NCI-H2107 (cell line): ENCODE measurements at places on chromosomes 1 and 21.
A peak's percentile ranks its signal among the peaks of the same experiment; 100 is the strongest.

DNA sequence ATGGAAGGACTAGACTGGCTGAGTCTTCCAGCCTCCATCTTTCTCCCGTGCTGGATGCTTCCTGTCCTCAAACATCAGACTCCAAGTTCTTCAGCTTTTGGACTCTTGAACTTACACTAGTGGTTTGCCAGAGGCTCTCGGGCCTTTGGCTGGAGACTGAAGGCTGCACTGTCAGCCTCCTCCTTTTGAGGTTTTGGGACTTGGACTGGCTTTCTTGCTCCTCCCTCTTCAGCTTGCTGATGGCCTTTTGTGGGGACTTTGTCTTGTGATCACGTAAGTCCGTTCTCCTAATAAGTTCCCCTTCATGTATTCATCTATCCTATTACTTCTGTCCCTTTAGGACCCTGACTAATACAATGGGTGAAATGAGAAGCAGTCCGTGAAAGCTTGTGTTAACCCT is 196.4 kb downstream of the KAZN start:
- no peak for DNase-seq

DNA sequence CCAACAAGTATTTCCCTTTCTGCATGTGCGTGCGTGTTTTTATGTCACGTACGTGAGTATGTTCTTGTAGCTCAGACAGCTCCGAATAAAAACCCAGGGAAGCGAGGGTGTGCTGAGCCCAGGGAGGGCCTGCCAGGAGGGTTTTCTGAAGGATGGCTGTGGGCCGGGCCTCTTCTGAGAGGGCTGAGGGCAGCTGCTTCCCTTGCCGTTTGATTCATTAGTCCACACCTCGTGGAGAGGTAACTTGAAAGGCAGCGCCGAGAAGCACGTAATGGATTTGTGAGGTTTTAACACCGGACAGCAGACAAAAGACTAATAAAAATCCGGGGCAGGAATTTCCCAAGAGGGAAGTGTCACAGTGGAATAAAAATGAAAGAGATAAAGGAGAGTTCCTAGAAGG is 29.5 kb downstream of the CD247 start:
- DNase-seq, result peak; percentile 32

- no peak for DNase-seq
Observed at GRCh38 chr1:154940651-154941194, 4.2 kb upstream of the PMVK start.

- DNase-seq, result no peak
Observed at GRCh38 chr1:112083487-112083886, 94.0 kb upstream of the KCND3 start.

DNA sequence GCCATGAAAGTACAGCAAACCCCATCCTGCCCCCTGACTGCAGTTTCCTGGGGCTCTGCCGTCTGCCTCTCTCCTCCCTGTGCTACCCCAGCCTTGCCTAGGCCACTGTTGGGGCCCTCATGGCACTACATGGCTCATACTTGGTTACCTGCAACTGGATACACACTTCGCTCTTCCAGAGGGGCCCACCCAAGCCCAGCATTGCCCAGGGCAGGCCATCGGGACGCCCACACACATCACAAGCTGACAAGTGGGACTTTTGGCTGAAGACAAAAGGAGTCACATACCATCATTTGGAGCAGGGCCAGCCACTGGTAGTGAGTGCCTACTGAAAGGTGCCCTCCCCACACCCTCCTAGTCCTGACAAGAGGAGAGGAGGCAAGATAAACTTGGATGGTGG is 82.8 kb downstream of the CD247 start:
- no peak for DNase-seq

GRCh38 chr1:74317663-74318062 is 82.5 kb downstream of the TNNI3K start:
- no peak for DNase-seq

DNA sequence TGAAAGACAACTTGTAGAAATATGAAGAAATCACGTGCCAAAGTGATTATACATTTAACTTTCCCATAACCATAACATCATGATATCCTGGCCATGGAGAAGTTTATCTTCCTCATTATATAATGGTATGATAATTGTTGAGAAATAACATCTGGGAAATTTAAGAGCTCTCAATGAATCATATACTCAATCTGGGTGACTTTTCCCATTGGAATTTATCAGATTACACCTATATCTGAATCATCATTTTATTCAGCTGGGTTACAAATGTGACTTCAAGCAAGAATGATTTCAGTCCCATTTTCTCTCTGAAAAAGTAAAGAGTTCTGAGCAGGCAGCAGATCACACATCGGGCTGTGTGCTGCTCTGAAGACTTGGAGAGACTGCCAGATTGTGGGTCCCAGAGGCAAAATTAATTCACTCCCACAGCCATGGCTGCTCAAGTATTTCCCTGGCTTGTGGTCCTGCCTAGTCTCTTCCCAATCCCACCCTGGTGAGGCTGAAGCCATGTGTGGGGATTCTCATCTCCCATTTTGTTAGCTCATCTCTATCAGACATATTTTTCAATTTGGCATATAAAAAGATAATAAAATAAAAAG is 278.0 kb downstream of the MRPL39 start:
- no peak for DNase-seq

GRCh38 chr1:12140016-12140415 is 26.8 kb upstream of the TNFRSF1B start:
- DNase-seq, result no peak
